ENCODE measurements at places on chromosomes 1 and 21.

DNA sequence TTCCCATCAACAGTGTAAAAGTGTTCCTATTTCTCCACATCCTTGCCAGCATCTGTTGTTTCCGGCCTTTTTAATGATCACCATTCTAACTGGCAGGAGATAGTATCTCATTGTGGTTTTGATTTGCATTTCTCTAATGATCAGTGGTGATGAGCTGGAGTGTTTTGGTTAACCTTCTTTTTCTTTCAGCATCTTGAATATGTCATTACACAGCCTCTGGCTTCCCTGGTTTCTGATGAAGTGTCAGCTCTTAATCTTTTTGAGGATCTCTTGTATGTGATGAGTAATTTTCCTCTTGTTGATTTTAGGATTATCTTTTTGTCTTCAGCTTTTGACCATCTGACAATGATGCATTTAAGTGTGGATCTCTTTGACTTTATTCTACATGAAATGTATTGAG, 133.2 kb upstream of the GRIK3 start:
- DNase-seq, result no peak

DNA sequence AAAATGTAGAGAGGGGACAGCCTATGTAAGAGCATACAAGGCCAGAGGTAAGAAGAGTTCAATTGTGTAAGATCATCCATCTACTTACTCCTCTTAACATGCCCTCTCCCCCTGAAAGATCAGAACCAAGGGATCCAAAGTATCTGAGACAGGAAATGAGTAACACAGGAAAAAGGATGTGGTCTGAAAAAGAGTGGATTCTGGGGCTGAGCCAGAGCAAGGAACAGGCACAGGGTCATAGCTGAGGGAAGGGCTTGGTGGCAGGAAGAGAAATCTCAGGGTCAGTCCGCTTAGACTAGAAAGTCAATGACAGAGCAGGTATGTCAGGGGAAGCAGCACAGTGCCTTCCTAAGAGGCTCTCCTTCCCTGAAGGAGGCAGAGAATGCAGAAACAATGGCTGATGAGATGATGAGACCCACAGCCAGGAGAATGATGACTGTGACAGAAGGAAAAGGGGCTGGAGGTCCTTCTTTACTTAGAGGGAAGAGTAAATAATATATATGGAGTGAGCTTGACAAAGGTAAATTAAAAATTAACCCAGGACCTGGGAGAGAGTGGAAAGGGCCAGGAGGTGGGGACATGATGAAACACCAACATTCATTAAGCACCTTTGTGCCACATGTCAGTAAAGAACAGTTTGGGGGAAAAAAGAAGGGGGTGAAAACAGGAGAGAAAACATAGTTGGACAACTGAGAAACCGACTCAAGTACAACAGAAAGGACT, 26.2 kb upstream of the A3GALT2 start:
- DNase-seq, result peak; percentile 36

DNA sequence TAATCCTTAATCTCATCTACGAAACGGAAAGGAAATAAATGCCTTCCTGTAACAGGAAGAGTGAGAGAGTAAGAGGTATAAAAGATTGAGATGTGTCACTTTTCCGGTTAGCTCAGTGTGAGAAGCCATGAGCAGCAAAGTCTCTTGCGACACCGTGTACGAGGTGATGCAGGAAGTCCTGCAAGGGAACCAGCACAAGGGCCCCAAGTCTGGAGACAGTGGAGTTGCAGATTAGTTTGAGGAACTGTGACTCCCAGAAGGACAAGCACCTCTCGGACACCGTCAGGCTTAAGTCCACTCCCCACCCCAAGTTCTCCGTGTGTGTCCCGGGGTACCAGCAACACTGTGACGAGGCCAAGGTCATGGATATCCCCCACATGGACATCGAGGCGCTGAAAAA, 592.3 kb upstream of the ADGRL2 start:
- DNase-seq, result no peak

DNA sequence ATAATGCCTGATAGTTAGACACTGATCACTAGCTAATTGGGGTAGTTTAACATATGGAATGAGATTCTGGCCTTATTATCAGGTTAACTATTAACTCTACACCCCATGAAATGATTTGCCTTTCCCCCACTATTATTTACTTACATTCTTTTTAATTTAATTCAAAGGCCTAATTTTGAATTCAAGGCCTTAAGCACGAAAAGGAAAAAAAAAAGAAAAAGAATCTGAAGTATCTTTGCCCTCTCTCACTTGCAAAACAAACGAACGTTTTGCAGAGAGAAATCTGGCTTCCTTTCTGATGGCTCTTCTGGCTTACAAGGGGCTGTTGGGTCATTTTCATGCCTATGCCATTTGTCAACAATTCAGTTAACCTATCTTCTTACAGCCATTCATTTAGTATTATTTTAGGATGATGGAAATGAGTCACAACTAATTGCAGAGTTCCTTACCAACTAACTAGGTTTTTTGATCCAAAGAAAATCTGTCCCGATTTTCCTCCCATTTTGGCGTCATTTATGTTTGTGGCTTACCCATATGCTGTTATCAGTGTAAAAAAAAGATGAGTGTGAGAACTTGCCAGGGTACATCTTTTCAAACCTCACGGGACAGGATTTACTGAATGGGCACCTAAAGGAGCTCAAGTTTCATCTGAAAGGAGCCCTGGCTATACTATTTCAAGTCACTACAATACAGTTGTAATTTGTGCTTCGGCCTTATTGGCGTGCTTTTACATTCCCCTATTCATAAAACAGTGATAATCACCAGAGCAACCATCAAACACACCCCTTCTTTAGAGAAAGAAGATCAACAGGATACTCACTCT, 1.9 kb upstream of the ERRFI1 start:
- peak; percentile 60 for DNase-seq

GRCh38 chr21:38688068-38688467, 117.7 kb upstream of the ETS2 start:
- DNase-seq, result no peak

GRCh38 chr21:34037009-34037795, 36.2 kb upstream of the MRPS6 start:
- no peak for DNase-seq

DNA sequence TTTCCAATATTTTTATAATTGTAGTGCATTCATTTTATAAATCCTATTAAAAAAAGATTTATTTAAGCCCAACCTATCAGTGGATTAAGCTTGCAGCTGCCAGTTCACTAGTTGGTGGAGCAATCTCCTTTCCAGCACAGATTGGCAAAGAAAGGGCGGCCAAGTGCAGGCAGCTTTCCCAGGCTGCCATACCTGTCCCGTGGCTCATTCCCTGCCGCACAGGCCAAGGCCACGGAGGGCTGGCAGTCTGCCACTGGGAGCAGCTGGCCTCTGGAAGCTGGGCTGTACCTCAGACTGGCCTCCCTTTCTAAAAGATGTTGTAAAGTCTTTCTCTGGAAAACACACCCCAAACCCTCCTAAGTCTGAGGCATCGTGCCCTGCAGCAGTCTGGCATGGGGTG, 74.2 kb downstream of the SIM2 start:
- no peak for DNase-seq

- DNase-seq, result no peak
Observed at GRCh38 chr1:1972976-1973715, 30.4 kb downstream of the CFAP74 start.

- no peak for DNase-seq
Observed at GRCh38 chr1:65090406-65090805, 57.6 kb upstream of the AK4 start.

DNA sequence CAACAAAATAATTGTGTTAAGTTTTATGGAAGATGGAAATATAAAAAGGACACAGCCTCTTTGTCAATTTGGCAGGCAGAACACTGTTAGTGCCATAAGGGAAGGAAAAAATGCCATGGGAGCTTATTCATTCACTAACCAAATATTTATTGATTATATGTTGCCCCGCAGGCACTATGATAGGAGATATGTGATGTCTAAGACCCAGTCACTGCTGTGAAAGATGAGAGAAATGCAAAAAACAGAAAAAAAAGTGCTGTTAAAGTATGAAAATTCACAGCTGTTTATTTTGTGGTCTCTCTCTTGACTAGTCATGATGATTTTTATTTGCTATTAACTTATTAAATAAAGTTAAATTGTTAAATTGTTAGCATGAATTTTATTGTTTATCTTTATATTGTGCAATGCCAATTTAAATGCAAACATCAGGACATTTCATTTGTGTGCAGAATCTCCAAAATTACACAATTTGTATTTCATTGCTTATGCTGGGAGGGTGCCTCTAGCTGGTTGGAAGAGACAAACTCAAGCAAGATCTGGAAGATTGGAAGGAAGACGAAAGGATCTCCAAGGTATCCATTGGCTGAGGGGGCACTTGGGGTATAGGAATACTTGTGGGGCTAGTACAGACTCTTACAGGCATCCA, 17.8 kb upstream of the PTGFR start:
- DNase-seq, result no peak

DNA sequence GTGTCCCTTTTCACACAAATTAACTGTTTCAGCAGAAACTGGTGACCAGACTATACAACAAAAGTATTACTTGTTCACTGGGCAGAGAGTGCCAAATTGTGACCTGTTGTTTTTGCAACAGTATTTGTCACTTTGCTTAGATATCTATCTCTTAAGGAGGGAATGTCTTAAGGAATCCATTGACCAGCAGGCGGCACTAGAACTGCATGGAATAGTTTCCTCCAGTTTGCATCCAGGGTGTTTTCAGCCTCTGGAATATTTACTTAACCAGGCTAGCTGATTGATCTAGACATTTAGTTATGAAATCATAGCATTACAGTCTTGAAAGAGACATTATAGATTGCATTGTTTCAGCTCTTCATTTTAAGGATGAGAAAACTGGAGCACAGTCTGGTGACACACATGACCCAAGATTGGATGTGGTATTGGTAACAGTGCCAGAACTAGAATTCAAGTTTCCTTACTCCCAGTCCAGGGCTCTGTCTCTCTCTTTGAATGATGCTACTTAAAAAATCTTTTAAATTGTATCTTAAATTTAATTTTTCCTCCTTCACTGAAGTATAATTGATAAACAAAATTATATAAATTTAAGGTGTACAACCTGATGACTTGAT, 16.9 kb downstream of the RPTN start:
- DNase-seq, result peak; percentile 85

DNA sequence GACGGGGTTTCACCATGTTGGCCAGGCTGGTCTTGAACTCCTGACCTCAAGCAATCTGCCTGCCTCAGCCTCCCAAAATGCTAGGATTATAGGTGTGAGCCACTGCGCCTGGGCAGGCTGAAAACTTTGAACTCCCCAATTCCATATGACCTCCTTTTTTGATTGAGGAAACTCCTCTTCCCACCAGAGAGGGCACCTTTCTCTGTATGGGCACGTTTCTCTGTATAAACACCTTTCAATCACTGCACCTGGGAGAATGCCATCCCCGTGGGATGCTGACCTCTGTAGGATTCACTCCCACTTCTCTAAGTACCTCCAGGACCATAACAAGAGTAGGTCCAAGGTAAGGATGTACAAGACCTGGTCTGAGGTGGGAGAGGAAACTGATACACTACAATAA, 9.7 kb upstream of the TEDDM1 start:
- DNase-seq, result no peak

GRCh38 chr1:225479341-225479740, 51.5 kb upstream of the LBR start:
- no peak for DNase-seq

GRCh38 chr1:243801378-243801777, 48.7 kb downstream of the AKT3 start:
- no peak for DNase-seq

- DNase-seq, result no peak
Observed at GRCh38 chr21:34148826-34149558, 75.6 kb downstream of the MRPS6 start.

DNA sequence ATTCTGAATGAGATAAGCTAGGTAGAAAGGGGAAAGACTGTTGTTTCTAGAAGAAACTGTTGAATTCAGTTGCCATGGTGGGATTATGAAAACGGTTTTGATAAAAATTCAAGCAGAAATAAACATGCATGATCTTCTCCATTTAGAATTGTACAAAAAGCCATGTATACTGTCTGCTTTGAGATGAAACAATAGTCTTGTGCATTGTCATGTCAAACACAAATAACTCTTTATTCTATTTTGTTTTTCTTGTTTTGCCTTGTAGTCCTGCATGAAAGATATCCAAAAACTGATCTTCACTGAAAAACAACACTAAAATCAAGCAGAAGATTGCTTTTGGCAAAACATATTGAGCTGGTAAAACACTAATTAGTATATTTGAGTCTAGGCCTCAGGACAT, 659.9 kb downstream of the LTN1 start:
- DNase-seq, result no peak

DNA sequence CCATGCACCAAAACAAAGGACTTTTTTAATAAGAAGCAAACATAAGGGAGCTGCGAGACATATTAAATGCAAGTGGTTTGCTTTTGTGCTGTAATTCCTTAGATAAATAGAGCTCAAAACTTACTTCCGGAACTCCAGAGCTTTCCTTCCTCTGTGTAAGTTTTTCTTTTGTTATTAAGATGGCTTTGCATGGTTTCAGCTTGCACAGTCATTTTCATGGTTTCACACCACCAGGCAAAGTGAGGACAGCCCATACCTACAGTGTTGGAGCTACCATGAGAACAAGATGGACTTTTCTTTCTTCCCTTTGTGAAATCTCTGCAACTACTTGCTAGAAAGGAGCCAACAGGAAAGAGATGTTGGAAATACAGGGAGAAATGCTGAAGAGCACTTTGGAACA, 368.0 kb downstream of the SETD4 start:
- DNase-seq, result no peak

DNA sequence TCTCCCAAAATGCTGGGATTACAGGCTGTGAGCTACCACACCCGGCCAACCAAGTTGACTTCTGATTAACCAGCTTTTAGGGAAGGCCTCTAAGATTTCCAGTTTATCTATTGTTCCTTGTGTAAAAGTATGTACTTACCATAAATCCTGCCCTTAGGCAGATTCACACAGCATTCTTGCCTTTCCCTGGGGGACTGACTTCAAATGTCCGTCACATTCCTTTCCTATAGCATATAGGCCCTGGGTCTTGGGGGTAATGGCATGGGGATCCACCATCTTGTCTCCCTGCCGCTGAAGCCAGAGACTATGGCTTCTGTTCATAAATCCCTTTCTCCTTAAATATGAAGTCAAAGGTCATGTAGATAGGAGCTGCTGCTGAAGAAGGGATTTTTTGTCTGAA, 872 bp upstream of the PINK1 start:
- no peak for DNase-seq

- DNase-seq, result no peak
Observed at GRCh38 chr1:31219489-31219888, 20.2 kb downstream of the NKAIN1 start.

GRCh38 chr1:62241371-62242131, 46.9 kb downstream of the L1TD1 start:
- no peak for DNase-seq

- no peak for DNase-seq
Observed at GRCh38 chr1:155458111-155458510, 104.5 kb downstream of the ASH1L start.

- no peak for DNase-seq
Observed at GRCh38 chr1:93324486-93325464, 20.9 kb upstream of the DR1 start.

- DNase-seq, result no peak
Observed at GRCh38 chr1:214101246-214101645, 113.5 kb downstream of the PROX1 start.

GRCh38 chr21:29258626-29259338, 39.9 kb upstream of the BACH1 start:
- no peak for DNase-seq

Data from NCI-H460 (cell line).